ENCODE measurements at places on chromosomes 7 and 10. TPM values are rescaled to one million over a fixed set of nuclear protein-coding genes. Genes with fewer than 3 reads are reported as not detected.

Gene NEUROG3
- total RNA-seq, result not detected

Gene TMEM225B
- 1.0 TPM for total RNA-seq

Gene TBC1D12
- total RNA-seq, result 4.5 TPM

Gene IQUB
- not detected for total RNA-seq

Gene NPFFR1
- total RNA-seq, result not detected

Gene CDC14C
- not detected for total RNA-seq
